ENCODE measurements at places on chromosomes 5 and 9.

DNA sequence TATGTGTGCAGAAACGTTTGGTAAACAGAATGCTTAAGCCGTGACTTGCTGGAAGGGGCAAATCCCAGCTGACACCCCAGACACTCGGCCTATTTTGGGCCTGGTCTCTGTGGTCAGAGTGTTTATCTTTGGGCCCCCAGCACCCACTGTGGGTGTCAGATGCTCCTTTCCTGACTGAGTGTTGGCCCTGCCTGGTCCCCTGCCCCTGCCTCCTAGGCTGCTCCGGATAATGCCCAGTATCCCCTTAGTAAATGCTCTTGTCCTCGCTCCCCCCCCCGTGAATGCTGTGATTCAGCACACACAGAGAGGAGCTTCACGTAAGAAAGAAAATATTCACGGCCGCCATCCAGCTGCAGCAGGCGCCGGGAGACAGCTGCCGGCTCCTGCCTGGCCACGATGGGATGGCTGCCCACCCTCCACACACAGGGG is 11.3 kb upstream of the ANGPTL2 start:
- no peak for DNase-seq

GRCh38 chr9:95756986-95757385 is 118.5 kb upstream of the ERCC6L2 start:
- no peak for DNase-seq

- DNase-seq, result no peak
Measured at GRCh38 chr5:51816427-51816826, 433.2 kb downstream of the ISL1 start.

GRCh38 chr5:139392678-139393496 is 2.0 kb downstream of the PROB1 start:
- peak; percentile 90 for DNase-seq

- no peak for DNase-seq
Measured at GRCh38 chr5:89292487-89292886, 409.5 kb upstream of the MEF2C start.

DNA sequence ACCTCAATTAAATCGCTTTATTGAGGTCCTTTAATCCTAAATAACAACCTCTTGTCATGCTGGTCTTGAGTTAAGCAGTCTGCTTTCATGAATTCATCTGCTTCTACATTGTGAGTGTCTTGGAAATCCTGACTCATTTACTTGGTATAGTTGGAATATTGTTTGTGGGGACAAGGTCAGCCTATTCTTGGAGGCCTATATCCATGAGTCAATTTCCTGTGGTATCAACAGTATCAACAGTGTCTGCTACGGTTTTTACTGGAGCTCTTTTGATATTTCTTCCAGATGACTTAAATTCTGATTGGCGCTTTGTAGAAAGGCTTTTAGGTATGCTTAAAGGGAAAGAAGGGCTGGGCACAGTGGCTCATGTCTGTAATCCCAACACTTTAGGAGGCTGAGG is 71.2 kb upstream of the PARP8 start:
- DNase-seq, result no peak

DNA sequence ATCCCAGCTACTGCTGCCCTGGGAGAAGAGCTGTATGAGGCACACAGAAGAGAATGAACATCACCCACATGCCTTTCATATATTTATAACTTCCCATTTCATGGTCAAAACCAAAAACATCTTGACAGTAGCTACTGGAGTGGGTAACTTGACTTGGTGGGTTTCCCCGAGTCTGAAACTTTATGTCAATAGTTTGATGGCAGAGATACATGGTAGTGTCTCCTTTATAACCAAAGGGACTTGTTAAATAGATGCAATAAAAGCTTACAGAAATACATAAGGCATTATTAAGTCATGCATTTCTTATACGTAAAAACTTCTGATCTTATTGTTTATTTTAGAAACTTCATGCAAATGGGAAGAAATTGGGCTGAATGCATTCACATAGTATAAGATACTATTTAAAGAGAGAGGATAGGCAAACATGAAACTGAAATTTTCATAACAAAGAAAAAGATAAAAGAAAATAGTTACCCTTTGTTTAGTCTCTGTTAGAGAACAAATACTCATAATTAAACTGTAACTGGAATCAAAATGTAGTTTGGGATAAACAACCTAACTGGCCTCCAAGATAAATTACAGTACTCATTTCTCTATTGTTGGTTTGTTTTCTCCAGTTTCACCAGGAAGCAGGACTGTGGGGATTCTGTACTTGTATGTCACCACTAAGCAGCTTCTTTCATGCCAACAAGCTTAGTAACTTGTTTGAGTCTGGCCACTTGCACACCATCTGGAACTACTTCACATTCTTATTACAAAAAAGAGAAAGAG is 459.3 kb upstream of the MEF2C start:
- peak; percentile 27 for DNase-seq

DNA sequence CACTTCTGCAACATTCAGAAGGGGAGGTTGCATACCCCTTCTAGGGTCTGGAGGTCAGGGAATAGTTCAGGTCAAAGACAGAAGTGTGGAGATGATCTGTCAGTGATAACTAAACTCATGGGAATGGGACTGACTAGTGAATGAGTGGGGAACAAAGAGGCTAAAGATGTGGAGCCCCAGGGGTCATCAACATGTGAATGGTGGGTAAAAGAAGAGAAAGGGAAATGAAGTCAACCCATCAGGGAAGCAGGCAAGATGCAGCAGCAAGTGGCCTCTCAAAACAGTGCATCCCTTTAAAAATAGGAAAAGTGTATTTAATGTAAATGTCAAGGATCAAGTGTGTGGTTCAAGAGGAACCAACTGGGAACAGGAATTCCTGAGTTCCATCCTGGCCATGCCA is 69.9 kb downstream of the PLPPR1 start:
- no peak for DNase-seq

- no peak for DNase-seq
Measured at GRCh38 chr9:102461156-102461819, 533.8 kb upstream of the CYLC2 start.

DNA sequence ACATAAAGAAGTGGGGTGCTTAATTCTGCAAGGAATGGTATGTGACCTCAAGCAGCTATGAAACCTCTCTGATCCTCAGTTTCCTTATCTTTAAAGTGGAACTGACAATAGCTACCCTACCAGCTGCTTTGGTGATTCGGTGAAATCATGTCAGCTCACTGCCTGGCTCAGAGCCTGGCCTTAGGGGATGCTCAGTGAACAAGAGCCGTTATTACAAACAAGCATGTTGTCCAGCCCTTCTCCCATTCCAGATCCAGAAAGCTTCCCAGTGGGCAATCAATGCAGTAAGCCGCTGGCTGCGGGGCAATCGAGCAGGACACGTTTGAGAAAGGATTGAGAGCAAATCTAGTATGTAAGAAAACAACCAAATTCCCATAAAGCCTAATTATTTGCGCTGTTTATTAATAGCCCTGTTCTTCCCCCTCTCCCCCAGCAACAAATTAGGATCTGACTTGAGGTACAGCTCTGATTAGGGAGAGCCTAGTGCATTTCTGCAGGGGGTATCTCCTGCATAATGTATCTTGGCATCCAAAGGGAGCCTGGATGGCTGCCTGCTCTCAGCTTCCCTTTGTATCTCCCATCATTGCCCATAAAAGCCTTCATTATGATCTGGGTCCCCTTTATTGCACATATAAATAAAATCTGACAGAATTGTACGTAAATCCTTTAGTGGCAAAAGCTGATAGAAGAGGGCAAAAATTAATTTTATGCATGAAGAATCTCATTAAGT is 371.4 kb downstream of the TMEM232 start:
- DNase-seq, result no peak

DNA sequence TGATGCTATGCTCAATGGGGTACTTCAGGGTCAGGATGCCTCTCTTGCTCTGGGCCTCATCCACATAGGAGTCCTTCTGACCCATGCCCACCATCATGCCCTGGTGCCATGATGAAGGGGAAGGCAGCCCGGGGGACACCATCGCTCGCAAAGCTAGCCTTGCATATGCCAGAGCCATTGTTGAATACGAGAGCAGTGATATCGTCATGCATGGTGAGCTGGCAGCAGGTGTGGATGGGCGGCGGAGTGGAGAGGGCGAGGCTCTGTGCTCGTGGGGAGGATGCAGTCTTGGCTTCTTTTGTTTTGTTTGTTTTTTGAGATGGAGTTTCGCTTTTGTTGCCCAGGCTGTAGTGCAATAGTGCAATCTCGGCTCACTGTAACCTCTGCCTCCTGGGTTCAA is 17.2 kb upstream of the SPZ1 start:
- DNase-seq, result no peak

- peak; percentile 57 for DNase-seq
Measured at GRCh38 chr9:100472788-100473275, at the start of gene TMEFF1. TSS of gene TMEFF1 (plus strand) at chr9:100473149. CDS start at chr9:100473545, 396 bp downstream.

- DNase-seq, result no peak
Measured at GRCh38 chr9:85167146-85167545, 497.6 kb downstream of the NTRK2 start.

DNA sequence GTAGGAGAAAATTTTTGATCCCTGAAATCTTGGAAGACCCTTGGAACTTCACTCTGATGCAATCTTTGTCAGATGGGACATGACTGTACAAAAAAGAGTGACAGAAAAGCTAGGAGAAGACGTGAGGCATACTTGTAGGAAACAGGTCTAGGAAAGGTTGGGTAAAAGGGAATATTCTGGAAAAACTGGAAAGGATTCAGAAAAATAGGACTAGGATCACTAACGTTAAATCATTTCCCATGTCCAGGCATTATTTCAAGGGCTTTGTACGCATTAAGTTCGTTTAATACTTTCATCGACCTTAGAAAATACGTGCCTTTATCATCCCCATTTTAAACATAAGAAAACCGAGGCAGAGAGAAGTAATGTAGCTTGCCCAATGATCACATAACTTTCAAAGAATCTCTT is 2.9 kb downstream of the ALDH1A1 start:
- peak; percentile 22 for DNase-seq

GRCh38 chr9:82334286-82334685 is 345.7 kb downstream of the SPATA31D1 start:
- DNase-seq, result no peak

- DNase-seq, result no peak
Measured at GRCh38 chr9:38699337-38699736, 20.6 kb downstream of the FAM240B start.

DNA sequence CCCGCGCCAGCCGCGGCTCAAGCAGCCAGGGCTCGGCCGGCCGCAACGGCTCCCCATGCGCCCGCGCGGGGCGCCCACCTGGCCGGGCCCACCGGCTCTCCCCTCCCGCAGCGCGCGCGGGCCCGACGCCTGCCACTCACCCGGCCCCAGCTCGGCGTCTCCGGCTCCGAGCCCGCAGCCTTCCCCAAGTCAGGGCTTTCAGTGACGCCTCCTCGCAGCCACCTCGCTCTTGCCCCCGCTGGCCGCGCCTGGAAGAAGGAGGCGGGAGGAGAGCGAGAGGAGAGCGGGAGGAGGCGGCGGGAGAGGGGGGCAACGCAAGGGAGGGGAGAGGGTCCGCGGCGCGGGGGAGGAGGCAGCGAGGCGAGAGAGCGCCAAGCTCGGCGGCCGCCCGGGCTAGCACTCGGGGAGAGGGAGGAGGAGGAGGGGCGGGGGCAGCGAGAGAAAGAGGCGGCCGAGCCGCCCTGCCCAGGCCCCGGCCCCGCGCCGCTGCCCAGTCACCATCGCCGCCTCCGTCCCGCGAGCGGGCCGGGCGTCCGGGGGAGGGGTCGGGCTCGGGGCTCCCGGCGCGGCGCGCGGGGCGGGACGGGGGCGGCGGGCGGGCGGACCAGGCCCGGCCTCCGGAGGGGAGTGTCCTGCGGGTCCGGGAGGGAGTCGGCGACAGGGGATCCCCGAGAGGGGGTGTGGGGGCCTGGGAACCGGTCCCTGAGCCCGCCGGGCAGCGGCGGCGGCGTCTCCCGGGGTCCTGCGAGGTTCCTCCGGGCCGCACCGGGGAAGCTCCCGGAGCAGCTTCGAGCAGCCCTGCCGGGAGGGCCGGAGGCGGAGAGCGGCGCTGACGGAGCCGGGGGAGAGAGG is at the start of gene LHFPL2:
Gene LHFPL2 (minus strand): TSS at position 414 of the 852 bp plus-strand sequence. CDS start 138,559 bp downstream, outside the sequence.
- DNase-seq, result peak; percentile 36

DNA sequence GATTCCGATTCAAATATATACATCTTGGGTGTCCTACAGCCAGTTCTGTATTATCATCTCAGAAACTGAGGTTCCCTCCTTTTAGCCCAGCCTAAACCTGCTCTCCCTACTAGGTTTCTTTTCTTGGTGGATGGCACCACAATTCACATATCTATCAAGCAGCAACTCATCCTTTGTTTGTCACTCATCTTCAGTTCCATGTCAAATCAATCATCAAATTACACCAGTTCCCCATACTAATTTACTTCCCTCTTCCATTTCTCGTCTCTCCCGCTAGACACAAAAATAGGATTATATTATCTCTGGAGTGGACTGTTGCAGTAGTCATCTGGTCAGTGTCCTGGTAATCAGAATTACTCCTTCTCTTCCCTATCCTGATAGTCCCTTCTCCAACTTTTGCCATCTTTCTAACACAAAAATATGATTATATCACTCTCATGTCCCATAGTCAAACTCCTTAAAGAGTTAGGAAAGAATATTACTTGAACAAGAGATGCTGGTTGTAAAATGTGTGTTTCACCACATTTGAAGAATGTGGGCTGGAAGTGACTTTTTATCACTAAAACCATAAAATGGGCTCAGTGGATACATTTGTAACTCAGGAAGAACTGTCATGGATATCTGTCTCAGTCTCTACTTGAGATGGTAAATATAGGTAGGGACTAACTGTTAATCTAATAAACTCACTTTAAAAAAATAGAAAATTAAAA is 69.1 kb upstream of the RICTOR start:
- peak; percentile 45 for DNase-seq

GRCh38 chr5:107294669-107295068 is 376.1 kb downstream of the EFNA5 start:
- DNase-seq, result no peak

DNA sequence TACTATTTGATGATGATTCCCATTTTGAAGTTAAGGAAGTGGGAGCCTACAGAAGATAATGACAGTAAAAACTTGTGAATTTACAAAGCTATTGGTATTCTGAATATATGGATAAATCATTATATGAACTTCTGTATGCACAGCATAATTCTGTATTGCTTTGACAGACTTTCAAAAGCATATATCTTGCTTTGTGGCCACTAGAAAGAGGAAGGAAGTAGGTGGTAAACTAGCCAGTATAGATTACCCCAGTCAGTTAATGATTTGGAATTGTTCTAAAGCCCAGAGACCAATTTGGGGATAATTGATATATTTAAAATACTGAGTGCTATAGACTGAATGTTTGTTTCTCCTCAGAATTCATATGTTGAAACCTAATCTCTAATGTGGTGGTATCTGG is 53.0 kb downstream of the NR2F1 start:
- DNase-seq, result peak; percentile 71

- no peak for DNase-seq
Measured at GRCh38 chr5:132215329-132215728, 12.3 kb downstream of the P4HA2 start.

- DNase-seq, result no peak
Measured at GRCh38 chr5:6545770-6546690, 86.8 kb downstream of the NSUN2 start.

GRCh38 chr9:134208310-134208841 is 44.0 kb upstream of the RNU6ATAC start:
- no peak for DNase-seq

DNA sequence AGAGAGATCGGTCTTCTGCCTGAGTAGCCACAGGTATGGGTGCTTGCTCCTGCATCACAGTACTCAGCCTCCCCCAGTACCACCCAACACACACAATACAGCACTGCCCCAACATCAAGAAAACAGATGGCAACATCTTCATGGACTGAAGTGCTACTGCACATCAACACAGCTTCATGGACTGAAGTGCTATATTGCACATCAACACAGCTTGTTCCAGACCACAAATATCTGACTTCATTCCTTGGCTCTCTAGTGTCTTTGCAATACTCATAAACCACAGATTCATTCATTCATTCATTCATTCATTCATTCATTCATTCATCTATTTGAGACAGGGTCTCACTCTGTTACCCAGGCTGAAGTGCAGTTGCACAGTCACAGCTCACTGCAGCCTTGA is 31.1 kb upstream of the PCA3 start:
- no peak for DNase-seq

- no peak for DNase-seq
Measured at GRCh38 chr9:104907278-104907951, 20.5 kb downstream of the ABCA1 start.
